Stimulated activated CD4-positive, alpha-beta T cell treated with anti-CD3 and anti-CD28 coated beads, Interleukin-2, amount 100 ng/mL, for 48 hours (primary cell): ENCODE measurements at places on chromosomes 7 and 10.

- no peak for DNase-seq
These were observed 33.0 kb downstream of the OR6V1 start for GRCh38 chr7:143085109-143085508.

- peak; percentile 37 for DNase-seq
These were observed 31.1 kb downstream of the PCGF5 start for GRCh38 chr10:91251430-91252056.

DNA sequence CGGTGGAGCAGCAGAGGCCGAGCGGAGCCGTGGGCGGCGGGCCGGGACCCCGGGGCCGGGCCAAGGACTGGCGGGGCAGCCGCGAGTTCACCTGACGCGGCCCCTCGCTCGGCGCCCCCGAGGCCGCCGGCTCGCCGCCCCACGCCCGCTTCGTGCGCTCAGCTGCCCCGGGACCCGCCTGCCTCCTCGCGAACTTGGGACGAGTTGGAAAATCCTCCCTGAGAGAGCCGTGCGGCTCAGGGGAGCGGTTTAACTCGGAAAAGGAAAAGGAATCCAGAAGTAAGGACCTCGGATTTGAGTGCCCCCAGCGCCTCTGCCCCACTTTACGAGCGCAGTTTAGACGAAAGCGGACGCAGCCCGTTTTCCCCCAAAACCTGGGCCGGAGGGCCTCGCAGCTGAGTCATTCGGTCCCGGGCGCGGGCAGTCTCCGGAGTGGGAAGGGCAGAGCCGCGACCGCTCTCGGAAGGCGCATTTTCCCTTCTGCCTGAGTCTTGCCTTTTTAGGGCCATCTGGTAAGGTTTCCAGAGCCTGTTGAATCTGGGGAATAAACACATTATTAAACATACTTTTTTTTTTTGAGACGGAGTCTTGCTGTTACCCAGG, 744 bp downstream of the CREM start:
- DNase-seq, result peak; percentile 51

DNA sequence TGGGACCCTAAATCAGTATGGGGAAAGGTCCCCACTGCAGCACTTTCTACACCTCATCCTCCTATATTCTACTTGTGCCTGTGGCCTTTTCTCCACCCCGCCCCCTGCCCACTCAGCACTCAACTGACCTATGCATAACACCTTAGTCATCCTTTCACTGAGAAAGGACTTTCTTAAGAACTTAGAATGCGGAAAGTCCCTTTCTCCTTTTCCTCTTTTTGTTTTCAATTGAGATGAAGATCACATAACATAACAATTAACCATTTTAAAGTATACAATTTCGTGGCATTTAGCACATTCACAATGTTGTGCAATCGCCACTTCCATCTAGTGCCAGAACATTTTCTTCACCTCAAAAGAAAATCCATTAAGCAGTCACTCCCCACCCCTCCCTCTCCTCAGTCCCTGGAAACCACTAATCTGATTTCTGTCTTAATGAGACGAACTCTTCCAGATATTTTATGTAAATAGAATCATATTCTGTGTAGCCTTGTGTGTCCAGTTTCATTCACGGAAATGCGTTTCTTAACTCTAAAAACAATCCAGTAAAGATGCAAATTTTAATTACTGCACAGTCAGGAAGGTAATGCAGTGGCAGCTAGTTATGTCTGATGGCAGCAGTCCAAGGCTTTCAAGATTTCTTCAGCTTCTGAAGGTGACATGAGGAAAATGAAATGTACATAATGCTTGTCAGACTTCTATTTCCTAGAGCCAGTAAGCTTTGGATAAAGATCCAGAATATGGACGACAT, 41.7 kb downstream of the FAS start:
- DNase-seq, result peak; percentile 40

- no peak for DNase-seq
These were observed 28.1 kb upstream of the HERPUD2 start for GRCh38 chr7:35723011-35723410.

- DNase-seq, result no peak
These were observed 10.2 kb upstream of the FAM13C start for GRCh38 chr10:59372543-59372942.

GRCh38 chr10:89295597-89295996, 6.2 kb upstream of the IFIT2 start:
- no peak for DNase-seq

- DNase-seq, result no peak
These were observed 33.3 kb downstream of the ARHGAP19 start for GRCh38 chr10:97259119-97259518.

- DNase-seq, result no peak
These were observed 12.2 kb downstream of the ATP6V0E2 start for GRCh38 chr7:149886018-149886415.

DNA sequence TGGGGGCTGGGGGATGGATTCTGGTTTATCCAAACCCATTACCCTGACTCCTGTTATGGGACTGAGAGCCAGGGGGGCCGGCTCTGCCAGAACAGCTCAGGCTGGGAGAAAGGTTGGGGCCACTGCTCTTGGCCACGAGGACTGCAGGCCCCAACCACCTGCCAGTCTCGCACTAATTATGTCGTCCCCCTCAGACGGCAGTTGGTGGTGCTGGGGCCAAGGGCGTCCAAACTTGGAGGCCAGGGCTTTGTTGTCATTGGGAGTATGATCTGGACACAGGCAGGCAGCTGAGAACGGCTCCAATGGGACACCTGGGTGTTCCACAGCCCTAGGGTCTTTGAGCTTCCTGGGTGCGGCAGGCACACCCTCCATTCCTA, 34.7 kb downstream of the DRGX start:
- DNase-seq, result no peak

DNA sequence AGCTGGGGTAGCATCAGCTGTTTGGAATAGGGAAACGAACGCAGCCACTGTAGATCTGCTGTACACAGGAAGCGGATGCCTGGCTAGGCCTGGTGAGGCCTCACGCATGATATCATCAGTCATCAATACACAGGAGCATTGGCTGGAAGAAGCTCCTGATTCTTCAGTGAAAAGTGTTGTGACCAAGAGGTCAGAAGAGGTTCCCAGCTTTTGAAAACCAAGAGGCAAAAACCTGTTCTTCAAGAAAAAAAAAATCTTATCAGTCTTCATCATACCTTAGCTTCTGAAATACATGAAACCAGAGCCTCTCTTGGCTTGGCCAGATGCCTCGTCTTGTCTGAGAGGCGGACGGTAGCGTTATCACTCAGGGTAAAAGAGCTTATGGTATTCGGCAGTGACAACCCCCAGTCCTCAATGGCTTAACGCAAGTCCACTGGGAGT, 139.3 kb upstream of the TCF7L2 start:
- no peak for DNase-seq

DNA sequence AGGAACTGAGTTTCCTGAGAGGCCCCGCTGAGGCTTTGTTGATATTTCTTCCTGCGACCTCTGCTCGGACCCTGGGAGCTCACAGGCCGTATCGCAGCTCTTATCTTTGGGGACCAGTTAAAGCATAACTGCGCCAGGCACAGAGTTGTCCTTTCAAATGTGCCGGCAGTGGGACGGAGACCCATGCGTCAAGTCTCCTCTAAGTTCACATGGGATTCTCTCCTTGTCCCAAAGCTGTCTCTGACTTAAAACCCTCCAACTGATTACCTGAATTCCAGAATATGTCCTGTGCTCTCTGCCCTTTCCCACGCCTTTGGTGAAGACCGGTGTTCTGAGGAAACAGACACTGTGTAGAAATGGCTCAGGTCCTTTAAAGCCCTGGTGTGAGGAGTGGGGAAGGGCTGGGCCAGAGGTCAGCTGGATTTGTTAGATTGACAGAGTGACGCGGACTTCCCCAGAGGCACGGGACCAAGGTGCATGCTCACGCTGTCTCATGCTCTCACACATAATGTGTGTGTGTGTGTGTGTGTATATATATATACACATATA, 169.8 kb downstream of the EGFR start:
- no peak for DNase-seq

GRCh38 chr10:46527241-46527811, 29.1 kb downstream of the GPRIN2 start:
- DNase-seq, result no peak

GRCh38 chr7:123305840-123306375, 106.1 kb upstream of the SLC13A1 start:
- no peak for DNase-seq

GRCh38 chr7:77501192-77501515, 35.9 kb upstream of the PTPN12 start:
- DNase-seq, result no peak

GRCh38 chr10:50541317-50541716, 82.4 kb downstream of the SGMS1 start:
- DNase-seq, result no peak

- no peak for DNase-seq
These were observed 31.6 kb downstream of the SLC16A12 start for GRCh38 chr10:89503652-89504370.

DNA sequence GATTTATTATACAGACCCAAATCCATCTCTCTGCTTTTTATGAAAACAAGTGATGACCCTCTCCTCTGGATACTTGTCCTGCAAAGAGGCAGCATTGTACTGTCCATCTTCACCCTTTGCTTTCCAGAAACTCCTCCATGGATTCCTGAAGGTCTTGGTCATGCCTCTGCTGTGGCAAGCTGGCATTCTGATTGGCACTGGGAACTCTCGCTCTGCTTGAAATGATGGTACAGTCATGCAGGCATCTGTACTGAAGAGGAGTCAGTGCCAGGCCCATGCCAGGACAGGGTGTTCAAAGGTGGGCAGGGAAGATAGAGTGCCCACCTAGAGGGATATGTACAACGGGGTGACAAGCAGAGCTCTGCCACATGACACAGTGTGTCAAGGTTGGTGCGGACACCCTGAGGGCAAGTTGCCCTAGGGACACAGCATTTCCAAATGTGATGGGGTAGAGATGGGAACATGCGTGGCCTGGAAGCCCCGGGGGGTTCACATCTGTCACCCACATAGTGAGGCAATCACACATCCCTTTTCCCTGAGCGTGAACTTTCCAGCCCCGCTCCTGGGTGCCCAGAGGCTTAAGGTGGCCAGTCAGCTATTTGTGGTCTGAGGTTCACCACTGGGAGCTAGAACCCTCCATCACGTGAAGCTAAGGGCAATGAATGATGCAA, 235.7 kb upstream of the TCERG1L start:
- DNase-seq, result no peak

DNA sequence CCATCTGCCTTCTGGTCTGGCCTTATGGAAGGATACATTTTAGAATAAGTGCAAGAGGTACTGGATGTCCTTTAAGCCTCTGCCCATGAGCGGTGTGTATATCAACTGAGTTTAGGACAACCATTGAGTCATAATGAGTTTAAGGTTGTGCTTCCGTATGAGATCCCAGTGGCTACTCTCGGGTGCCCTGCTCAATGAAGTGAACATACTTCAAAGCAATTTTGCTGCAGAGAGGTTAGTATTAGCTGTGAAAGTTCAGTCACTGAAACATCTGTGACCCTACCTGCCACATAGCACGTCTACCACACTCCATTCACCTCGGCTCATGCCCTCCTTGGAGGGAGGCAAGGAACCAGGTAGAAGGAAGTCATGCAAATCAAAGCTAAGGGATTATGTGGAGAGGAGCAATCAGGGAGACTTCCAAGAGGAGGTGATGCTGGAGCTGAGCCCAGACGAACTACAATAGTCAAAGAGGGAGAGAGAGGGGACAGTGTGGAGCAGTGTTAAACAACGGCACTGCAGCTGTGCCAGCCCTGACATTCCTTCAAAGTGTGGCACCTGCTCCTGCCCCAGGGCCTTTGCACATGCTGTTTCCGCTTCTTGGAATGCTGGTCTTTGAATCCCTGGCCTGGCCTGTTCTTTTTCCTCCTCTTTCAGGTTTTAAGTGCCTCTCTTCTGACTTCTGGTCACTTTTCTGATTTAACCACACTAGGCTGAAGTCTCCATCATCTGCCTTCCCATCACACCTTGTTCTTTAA, 25.4 kb downstream of the BTBD16 start:
- no peak for DNase-seq

DNA sequence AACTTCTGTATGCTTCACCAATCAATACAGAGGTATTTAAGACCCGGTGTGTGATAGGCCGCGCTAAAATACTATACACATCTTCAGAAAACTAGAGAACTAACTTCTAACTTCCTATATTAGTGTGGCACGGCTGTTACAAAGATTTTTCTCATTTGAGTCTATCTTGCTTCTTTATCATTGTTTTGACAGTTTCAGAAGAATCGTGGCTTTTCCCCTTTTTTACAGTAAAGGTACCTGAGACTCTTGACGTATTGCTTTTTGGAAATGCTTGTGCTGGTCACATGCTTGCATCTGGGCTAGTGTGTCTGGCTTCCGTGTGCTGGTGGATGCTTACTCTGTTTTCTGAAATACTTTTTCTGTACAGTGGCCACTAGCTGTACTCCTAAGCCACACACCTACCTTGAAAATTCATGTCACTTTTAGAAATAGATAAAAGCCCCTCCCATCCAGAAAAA, 12.7 kb downstream of the IKZF1 start:
- DNase-seq, result no peak

GRCh38 chr7:154212861-154213260, 160.7 kb downstream of the DPP6 start:
- DNase-seq, result no peak

- no peak for DNase-seq
These were observed 33.8 kb downstream of the TPST1 start for GRCh38 chr7:66238773-66239466.

DNA sequence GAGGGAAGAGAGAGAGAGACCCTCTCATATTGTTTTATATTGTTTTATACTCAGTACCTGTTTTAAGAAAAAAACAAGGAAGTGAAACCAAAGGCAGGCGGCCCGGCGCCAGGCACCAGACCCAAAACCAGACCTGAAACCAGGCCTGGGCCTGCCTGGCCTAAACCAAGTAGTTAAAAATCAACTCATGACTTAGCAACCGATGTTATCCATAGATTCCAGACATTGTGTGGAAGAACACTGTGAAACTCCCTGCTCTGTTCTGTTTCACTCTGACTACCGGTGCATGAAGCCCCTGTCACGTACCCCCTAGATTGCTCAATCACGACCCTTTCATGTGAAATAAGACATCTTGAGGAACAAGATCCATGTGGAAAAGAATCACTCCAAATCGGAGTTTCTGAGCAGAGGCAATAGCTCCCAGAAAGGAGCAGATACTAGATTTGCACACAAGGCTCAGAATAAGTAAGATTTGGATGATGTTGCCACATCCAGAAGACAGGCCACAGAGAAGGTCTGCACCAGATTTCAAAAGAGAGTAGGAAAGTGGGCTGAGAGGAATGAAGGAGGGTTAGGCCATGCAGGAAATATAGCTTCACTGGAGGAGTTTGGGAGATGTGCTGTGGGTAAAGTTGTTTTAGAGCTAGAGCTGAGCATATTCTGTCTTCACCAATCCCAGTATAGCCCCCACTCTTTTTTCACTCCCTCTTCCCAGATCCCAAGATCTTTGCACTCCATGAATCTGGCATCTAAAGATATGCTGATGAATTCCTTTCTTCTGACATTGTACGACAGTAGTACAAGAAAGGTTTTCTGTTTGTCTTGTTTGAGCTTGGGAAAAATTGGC, 8.8 kb upstream of the ZNF248 start:
- no peak for DNase-seq
